Activated naive CD8-positive, alpha-beta T cell treated with anti-CD3 and anti-CD28 coated beads for 36 hours (primary cell): ENCODE measurements at places on chromosomes 3 and 15.

GRCh38 chr3:10352146-10352911 lies 31.4 kb upstream of the SEC13 start:
- no peak for DNase-seq

DNA sequence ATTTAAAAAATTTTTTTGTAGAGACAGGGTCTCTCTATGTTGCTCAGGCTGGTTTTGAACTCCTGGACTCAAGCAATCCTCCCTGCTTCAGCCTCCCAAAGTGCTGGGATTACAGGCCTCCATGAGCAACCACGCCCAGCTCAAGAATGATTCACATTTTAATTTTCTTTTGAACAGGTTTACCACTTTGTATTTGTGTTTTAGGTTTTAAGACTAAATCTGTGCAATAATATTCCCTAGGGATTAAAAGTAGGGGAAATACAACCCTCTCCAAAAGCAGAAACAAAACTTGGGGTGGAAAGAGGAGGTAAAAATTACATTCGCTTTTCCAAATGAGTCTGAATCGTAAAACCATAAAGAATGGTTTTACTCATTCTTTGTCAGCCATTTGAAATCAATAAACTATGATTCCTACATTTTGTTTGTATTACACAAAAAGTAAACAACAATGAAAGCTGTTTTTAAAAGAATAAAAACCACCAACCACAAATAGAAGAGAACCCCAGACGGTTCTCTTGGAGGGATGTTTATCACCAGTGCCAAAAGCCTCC lies 37.8 kb downstream of the SLC24A1 start:
- no peak for DNase-seq

DNA sequence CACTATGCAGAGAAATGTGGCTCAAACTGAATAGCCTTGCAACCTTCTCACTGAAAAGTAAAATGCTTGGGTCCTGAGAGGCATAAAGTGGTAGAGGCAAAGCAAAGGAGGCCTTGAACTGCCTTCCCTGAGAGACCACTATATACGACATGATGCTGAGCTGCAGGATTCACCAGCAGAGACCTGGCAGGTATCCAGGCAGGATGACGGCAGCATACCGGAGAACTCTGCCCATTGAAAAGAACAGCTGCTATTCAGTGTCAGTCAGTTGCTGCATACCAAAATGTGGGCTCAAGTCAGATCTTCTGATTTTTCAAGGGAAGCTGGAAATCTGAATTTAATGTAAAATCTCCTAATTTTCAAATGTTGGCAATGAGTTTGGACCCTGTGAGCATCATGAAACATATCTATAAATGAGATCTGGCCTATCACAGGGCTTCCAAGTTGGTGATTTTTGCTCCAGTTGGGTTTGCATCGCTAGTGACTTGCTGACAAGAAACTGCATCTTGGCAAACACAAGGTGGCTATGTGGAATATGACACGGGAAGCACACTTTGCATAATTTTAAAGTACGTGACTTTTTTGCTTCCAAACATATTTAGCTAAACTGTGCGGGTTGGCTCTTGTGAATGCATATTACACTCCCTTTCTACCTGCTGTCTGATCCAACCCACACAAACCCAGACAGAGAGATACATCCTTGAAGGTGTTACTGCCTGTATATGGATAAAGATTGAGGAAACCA lies 529.0 kb downstream of the AGBL1 start:
- no peak for DNase-seq

DNA sequence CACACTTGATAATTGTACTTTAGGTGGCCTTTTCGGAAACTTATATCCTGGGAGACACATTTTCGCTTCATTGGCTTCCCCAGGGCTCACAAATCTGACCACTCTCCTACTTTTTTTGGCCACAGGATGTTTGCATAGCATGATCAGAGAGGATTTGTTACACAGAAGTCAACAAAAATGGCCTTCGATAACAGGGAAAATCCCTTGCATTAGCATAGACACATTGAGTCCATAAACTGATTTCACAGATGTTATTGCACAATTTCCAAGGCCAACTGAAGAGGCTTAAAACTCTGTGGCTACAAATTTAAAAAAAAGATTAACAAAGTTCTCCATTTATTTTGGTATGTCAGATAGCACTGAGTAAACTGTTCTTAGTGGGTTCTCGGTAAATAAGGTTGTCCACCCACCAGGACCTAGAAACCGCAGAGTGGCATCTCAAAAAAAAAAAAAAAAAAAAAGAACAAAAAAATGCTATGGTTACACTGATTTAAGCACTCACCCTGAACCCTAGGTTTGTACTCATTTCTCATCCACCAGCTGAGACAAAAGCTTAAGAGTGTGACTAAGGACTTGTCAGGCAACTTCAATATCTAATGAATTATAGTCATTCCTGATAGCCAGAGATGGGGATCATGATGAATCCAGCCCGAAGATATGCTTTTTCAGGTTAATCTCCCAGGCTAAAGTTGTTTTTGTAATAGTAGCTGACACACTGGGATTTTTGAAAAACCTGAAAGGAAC lies 188.9 kb upstream of the SYNPR start:
- DNase-seq: no peak

GRCh38 chr3:49972656-49973055 lies 32.7 kb downstream of the RBM6 start:
- DNase-seq: no peak

DNA sequence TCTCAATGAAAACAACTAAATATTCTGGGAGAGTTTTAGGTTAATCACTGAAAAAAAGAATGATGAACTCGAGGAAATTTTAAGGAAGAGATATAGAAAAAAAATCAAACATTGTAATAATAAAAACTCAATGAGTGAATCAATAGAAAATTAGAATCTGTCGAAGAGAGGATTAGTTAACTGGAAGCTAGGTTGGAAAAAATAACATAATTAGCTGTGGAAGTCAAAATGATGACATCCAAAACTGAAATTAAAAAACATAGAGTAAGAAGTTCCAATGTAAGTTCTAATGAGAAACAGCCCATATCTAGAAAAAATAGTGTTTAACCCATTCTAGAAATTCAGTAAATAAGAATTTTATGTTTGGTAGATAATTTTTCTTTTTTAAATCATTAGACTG lies 299.3 kb upstream of the RARB start:
- DNase-seq: no peak

DNA sequence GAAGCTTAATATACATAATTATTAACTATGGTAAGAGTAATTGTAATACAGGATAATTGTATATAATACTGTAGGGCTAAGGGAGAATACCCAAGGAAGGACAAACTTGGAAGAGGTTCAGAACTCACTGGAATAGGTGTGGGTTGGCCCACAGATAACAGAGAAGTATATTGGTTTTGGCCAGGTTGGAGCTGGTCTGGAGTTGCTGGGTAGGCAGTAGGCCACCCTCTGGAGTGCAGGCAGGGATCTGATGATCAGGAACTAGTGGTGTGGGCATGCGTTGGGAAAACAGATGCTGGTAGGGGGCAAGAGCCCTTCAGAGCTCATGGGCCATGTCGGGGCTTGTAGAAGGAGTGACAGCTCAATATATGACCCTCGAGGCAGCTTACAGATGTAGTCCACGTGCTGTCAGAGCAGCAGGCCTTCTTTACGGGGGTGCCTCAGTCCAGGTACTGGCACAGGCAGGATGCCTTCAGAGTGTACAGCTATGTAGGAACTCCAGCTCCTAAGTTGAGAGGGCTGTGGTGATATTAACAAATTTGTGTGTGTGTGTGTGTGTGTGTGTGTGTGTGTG lies 12.4 kb downstream of the IREB2 start:
- DNase-seq: no peak

GRCh38 chr15:48905216-48905615 lies 27.3 kb downstream of the EID1 start:
- no peak for DNase-seq

- peak; percentile 58 for DNase-seq
Observed at GRCh38 chr3:9808345-9809037, 1.6 kb upstream of the TTLL3 start.

- no peak for DNase-seq
Observed at GRCh38 chr3:151082880-151083838, 2.3 kb upstream of the MED12L start.

DNA sequence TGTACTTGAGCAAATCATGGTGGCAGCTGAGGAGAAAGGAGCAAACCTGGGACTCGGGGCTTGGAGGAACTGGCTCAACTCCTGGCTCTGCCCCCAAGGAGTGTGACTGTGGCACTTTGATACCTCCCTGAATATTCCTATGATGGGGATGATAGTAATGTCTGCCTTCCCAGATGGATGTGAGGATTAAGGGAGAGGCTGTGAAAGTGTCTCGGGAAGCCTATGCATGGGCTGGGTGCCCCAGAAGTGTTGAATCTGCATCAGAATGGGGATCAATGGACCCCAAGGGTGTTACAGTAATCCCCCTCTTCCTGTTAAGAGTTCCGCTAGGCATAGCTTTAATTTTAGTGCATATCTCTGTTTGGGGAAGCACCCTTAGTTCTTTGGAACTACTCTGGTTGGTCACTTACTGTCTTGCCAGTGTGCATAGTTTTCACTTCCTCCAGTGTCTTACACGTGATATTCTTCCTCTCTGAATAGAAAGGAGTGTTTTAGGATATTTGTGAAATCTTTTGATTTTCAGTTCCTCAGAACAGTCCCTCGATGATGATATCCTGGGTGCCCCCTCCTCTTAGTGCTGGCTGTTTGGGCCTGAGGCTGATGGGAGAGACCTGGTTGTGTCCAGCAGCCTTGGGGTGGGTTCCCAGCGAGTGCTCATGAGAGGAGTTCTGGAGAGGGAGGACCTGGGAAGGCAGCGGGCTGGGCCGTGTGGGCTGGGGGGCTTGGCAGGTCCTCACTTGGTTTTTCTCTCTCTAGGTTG lies 97.5 kb downstream of the CHDH start:
- no peak for DNase-seq

DNA sequence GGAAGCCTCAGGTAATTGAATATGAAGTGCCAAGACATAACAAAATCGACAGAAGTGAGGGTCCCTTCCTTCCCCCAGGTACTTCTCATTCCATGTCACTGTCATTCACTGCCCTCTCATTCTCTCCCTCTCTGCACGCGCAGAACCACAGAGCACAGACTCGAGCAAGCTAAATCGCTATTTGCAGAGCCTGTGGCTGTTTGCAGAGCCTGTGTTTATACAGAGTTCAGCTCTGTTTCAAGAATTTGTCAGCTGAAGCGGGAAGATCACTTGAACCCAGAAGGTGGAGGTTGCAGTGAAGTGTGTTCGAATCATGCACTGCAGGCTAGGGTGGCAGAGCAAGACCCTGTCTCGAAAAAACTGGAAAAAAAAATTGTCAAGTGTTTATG lies 2.5 kb downstream of the VILL start:
- DNase-seq: no peak

DNA sequence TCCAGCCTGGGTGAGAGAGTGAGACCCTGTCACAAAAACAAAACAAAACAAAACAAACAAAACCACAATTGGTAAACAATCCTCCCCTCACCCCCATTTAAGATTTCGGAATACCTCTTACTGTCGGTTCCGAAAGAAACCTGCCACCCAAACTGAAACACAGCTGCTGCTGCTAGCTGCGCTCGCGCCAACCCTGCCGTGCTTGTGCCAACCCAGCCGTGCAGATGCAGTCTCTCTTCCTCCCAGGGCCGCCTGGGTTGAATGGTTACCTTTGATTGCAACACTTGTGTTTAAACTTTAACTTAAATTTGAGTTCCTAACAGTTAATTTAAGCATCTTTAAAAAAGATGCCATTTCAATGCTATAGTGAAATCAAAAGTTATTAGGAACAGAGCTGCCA lies 28.5 kb upstream of the SPTBN5 start:
- DNase-seq: no peak

- no peak for DNase-seq
Observed at GRCh38 chr15:45386974-45387373, 8.6 kb upstream of the GATM start.

DNA sequence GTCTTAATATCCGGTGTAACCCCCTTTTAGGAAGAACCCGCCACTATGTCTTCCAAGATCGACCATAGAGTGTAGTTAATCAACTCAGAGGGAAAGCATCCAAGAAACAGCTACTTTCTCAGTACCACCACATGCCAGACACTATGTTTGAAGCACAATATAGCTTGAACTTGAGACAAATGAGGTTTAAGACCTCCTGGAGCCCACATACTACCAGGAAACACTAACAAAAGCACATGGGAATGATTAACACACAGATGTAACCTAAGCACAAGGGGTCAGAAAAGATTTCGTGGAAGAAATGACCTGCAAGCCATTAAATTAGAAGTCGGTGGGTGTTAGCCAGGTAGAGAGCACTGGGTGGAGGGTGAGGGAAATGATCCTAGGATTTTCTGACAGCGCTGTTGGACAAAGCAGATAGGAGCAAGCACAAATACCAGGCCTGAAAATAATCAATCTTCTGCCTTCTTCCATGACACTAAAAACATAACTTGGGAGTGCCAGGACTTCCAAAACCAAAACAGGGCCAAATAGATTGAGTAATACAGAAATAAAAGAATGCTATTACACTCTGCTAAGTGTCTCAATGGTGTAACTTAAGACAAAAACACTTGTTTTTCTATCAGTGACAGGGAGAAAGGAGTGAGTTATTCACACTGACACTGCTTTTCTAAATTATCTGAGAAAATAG lies 213.7 kb downstream of the FOXP1 start:
- no peak for DNase-seq

DNA sequence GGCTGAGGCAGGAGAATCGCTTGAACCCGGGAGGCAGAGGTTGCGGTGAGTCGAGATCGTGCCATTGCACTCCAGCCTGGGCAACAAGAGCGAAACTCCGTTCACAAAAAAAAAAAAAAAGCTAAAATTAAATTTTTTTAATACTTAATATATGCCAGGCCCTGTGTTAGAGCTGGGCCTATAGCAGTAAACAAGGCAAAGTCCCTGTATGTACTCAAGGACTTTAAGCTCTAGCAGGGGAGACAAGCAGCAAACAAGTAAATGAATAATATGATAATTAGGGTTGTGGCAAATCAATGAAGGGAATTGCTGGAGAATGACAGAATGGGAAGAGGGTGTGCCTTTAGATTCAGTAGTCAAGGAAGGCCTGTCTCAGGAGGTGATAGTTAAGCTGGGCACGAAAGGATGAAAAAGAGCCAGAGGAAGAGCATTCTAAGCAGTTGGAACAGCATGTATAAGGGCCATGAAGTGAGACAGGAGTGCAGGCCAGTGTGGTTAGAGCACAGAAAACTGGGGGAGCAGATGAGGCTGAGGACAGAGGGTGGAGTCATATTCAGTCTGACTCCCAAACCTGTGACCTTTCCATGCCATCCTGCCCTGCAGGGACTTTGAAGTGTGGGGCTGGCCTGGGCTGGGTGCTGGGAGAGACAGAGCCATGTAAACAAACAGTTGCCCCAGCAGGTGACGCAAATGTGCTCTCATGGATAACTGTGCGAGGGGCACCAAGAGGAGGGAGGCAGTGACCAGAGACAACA lies 6.6 kb upstream of the RAF1 start:
- DNase-seq: no peak

DNA sequence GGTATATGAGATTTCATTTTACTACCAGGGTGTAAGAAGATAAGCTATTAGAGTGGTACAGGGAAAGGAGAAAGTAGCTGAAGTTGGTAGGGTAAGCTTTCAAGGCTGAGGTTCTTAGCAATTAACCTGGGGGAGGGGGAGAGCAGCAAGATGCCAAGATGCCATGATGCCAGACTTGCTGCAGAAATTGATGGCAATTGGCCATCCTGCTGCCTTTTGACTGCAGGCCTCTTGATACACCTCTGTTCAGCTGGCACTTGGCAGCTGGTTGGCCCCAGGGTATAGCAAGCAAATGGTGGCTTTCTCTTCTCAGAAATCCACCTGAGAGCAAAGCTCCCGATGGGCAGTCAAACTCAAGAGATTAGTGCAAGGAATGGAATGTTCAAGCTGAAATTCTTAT lies 21.4 kb upstream of the DPH6 start:
- DNase-seq: no peak
